ENCODE measurements at places on chromosomes 5 and 9.

DNA sequence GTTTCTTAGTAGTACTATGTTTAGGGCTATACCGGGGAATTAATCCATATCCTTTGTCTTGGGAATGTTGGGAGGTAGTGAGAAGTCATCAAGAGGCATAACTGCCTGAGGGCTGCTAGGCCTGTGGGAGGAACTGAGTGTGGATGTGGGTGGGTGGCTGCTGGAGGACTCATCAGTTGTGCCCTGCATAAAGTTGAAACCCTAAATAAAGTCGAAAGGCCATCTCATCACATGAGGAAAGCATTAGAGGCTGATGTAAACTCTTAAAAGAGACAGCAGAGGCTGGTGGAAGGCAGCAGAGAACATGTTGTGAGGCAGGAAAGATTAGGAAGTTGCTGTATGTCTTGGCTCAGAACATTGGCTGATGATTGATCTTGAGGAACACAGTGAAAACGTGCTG, 143.8 kb downstream of the MAST4 start:
- DNase-seq: no peak

GRCh38 chr5:97183930-97184213, 825 bp upstream of the RIOK2 start:
- no peak for DNase-seq

GRCh38 chr5:139383275-139383992, at the start of gene SLC23A1:
SLC23A1 (minus strand) TSS chr5:139383297; CDS start chr5:139383253, 44 bp downstream.
- DNase-seq: no peak

- DNase-seq: no peak
Observed at GRCh38 chr9:124188331-124189110, 69.2 kb upstream of the NEK6 start.

DNA sequence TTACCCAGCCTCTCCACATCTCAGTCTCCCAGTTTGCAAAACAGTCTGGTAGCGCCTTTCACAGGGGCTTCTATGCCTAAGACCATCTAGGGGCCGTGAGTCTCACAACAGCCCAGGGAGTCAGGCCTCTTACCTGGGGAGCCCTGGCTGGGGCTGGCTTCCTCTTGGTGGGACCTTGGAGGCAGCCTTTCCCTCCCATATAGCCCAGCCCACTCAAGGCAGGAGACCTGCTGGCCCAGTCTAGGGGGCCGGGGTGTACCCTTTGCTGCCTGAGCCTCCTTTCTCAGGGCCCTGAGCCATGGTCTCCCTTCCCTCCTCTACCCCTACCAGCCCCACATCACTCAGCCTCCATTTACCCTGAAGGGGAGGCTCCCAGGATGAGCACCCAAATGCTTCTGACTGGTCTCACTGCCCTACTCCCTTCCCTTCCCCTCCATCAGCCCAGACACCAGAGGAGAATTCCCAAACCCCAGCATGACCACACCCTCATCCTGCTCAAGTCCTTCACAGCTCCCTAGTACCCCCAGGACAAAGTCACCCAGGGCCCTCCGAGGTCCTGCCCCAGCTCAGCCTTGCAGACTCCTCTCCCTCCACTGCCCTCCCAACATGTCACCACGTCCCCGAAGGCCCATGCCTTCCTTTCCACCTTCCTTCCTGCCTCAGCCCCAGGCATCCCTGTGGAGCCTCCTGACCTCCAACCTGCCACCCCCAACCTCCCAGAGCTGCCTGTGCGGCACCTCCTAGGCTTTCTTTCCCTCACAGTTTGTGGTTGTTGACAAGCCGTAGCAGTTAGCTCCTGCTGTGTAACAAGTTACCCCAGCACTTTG, 55.3 kb downstream of the BARX1 start:
- DNase-seq: no peak

GRCh38 chr5:93099902-93100347, 481.1 kb downstream of the NR2F1-AS1 start:
- no peak for DNase-seq

DNA sequence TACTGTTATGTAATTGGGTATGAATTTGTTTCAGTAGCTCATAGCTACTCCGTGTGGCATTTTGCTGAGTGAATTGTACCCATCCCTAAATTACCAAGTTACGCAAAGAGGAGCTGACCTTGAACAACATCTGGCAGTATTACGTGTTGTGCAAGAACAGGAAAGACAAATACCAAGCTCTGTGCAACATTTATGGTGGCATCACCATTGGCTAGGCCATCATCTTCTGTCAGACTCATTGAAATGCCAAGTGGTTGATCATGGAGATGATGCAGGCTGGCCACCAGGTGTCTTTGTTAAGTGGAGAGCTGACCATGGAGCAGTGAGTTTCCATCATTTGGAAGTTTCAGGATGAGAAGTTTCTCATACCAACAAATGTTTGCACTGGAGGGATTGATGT, 15.0 kb downstream of the ZSWIM6 start:
- no peak for DNase-seq

DNA sequence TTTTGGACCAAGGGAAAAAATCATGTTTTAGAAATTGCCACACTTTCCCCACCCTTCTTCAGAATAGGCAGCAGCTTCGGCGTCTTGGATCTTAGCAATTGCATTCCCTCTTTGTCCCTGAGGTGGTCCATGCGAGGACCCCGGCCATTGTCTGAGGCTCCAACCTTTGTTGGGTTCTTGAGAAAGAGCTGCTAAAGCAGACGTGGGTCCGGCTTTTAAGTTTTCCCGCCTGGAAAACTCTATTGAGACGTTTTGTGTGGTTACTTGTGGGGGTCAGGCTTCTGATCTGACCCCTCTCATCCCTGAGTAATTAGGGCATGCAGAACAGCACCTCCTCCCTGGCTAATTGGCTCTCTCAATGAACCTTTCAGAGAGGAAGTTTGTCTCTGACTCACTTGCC, 509.6 kb upstream of the TNC start:
- no peak for DNase-seq

DNA sequence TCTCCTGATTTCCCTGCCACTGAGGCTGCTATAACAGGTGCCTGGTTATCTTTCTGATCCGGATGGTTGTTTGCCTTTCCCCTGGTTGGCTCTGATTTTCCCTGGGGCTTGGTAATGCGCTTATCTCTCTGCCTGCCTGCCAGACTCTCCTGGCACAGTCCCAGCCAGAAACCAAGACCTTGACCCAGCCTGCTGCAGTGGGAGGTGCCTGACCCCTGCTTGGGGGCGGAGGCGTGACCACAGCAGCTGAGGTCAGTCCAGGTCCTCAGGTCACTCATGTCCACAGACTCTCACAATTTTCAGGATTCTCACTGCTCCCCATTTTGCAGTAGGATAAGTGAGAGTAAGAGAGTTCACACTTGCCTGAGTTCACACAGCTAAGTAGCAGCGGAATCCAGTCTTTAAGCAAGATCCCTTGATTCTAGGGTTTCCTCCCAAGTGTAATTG, 24.4 kb upstream of the SYNPO start:
- no peak for DNase-seq

- no peak for DNase-seq
Observed at GRCh38 chr9:130943777-130944176, 4.7 kb upstream of the FIBCD1 start.

DNA sequence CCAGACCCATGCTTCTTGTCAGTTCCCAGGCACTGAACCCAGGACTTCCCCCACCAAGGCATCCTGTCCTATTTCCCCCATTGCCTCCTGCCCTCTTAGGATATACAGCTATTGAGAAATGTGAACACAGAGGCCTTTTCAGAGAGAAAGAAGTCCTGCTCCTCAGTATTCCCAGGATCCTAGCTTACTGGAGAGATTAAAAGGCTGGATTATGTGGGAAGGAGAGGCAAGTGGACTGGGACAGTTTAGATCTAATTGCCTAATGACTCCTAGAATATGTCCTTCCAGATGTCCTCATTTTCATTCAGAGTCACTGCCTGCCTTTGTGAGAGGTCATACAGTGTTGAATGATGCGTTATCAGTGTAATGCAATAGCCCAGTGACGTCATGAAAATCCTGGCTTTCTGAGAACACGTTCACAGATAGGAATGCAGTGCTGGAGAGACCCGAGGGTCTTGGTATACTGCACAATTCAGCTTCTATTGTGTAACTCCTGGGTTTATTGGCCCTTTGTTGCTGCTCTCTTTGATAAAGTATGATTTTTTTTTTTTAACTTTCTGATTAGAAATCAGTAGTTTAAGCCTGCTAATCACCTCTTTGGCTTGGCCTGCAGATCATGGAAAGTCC, 26.2 kb downstream of the WWC1 start:
- DNase-seq: no peak

- no peak for DNase-seq
Observed at GRCh38 chr5:95530416-95530815, 24.4 kb downstream of the SKIC3 start.

DNA sequence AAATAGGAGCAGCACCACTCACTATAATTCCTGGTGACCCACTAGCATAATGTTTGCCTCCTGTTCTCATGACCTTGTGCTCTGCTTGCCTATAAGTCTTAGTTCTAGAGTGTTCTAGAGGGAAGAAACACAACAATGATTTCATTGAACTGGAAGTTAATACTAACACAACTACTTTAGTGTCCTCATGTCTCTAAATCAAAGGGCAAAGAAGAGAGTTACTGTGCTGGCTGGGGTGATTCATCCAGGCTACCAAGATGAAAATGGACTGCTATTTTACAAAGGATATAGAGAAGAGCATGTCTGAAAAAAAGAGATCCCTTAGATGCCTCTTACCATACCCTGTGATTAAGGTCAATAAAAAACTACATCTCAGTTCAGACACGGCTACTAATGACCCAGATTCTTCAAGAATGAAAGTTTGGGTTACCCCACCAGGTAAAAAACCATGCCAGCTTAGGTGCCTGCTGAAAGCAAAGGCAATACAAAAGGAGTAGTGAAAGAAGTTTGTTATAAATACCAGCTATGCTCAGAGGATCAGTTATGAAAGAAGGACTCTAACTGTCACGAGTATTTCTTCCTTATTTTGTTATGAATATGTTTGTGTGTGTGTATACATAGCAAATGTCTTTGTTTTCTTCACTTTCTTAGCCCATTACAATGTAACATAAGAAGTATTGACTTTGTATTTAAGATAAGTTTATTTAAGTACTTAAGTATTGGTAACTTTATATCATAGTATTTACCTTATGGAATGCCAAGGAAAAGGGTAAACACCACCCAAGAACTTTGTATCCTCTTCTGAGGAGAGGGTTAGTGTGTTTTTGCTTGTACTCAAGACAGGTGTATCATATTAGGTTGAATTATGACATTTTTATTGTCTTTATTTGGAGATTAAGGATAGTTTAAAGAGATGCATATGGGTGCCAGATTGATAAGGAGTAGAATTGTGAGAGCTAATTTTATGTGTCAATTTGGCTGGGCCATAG, 314.1 kb upstream of the PTGER4 start:
- DNase-seq: no peak

- no peak for DNase-seq
Observed at GRCh38 chr5:18702821-18703220, 1068.6 kb downstream of the TAF11L14 start.

DNA sequence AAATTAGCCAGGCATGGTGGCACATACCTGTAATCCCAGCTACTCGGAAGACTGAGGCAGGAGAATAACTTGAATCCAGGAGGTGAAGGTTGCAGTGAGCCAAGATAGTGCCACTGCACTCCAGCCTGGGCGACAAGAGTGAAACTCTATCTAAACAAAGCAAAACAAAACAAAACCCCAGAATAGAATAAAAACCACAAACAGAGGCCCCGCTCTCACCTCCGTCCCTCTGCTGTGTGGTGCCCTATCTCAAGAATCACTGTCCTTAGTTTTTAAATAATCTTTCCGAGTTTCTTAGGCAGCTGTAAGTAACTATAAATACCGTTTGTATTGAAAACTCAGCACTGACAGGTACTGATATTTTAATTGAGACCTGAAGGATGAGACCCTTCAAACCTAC, 42.7 kb upstream of the IER5L start:
- DNase-seq: no peak

DNA sequence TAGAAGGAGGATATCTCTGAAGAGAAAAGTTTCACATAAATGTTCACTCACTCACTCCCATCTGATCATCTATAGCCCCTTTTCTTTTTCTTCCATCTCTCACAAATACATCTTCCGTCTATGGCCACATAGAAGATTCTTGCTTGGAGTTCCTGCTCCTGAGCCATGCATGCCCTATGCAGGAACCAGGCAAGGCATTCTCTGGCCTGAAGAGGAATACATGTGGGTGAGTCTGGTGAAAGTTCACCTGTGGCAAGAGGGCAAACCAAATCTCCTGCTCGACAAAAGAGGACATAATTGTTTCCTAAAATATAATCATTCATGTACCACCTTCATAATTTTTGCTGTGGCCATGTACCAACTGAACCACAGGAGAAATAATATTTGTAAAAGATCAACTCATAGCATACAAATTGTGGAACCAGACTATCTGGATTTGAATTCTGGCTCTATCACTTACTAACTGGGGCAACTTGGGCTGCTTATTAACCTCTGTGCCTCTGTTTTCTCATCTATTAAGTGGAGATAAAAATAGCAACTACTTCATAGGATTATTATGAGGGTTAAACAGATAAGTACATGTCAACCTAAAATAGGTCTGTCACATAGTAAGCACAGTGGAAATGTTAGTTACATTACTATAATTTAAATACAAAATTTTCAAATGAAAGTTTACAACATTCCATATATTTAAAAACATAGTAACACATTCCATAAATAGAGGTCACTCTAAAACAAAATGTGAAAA, 121.2 kb upstream of the NFIB start:
- DNase-seq: no peak

GRCh38 chr5:157574456-157575380, 857 bp downstream of the ADAM19 start:
- no peak for DNase-seq

DNA sequence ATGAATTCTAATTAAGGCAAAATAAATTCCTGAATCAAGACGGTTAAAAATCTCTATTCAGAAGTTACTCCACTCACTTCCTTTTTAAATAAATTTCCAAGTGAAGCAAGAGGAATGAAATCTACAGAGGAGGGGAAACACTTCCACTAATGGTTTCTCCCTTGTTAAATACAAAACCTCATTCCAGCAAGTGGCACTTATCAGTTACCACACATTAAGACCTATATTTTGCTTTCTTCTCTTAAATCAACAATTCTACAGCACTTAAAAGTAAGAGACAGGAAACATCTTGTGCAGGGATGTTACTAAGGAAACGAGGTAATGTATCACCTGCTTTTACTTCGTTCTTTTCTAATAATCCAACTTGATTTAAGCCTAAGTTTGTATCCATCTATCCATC, 172.6 kb downstream of the RAPGEF6 start:
- DNase-seq: peak; percentile 28

DNA sequence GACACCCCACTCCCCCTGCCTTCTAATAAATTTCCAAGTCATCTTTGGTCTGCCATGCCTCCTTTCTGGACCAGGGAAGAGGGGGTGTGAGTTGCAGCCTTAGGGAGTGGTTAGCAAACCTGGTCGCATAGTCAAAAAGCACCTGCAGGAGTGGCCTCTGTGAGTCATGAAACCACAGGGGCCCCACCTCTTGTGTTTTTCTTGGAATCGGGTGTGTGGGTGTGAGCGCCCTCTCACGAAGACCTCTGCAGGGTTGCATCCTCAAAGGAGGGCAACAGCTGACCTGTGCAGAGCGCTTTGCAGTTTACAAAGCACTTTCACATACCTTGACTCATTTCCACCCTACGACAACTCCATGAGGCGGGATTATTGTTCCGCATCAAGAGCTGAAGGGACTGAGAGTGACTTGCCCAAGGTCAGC, 36.8 kb upstream of the TEX48 start:
- no peak for DNase-seq

GRCh38 chr9:83060556-83060955, 2.4 kb downstream of the RASEF start:
- DNase-seq: peak; percentile 11
